ENCODE measurements at places on chromosomes 5 and 9. TPM values are rescaled to one million over a fixed set of nuclear protein-coding genes. Genes with fewer than 3 reads are reported as not detected.

The FAM169A gene
- total RNA-seq = 0.81 TPM

DNA sequence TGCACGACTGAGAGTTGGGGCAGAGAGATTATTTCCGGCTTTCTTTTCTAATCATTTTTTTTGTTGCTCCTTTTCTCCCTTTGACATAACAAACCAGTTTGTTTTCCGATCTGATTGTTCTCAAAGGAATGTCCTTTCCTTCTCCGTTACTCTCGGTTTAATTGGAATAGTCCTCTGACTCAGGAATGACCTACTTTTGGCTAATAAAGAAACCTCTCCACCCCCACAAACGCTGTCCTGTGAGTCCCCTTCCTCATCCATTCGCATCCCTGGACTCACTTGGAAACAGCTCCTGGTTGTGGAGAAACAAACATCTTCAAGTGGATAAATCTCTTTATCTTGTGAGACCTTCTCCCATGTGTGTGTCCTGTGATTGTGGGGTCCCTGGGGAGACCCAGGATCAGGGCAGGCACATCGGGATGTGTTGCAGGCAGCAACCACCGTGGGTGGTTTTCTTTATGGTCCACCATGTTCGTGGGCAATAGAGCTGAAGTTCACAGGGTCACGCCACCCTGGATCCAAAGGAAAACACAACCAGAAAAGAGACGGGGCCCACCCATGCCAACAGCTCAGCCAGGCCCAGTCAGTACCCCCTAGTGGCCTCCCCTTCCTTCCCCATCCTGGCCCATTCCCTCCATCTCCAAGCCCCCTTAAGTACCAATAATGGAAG is 45.2 kb upstream of the NEK6 start:
- no peak for DNase-seq

GRCh38 chr9:102101723-102102122 is 363.3 kb upstream of the GRIN3A start:
- no peak for DNase-seq

DNA sequence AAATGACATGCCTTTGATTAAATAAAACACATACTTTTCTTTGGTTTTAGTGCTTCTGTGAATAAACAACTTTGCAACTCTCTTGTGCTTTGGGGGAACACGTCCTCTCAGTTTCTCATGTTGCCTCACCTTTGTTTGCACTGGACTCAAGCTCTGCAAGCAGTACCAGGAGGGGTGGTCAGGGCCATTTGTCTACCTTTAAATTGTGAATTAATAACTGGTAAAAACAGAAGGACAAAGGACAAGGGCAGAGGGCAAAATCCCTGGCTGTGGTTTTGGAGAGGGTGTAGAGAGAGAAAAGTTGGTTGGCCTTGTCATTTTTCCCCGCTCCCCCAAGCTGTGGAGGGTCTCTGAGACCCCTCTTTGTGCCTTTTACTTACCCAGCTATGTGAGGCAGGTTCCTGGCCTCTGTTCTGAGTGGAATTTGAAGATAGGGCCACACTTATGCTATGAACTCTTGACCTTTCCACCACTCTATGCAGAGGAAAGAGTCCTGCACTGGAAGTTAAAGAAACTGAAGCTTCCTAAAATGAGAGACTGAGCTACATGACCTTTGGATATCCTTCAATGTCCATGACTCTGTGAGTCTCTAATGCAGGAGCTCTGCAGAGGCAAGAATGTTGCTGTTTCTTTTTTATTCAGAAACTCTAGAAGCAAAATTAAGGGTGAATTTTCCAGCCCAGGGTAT is 55.1 kb upstream of the MOCS2 start:
- DNase-seq = peak; percentile 47

DNA sequence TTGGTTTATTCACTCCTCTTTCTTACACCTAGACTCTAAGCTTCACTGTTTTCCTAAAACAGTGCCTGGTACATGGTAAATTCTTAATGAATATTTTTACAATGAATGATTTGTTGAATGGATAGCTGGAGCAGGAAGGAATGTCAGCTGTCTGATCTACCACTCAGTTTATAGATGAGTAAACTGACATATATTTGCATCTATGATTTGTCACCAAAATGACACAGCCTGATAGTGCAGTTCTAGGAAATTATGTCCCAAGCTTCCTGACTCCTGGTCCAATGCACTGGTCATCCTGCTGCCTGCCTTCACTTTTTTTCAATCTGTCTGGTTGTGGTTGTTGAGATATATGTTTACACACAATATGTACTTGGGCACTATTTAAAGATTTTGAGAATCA is 651.7 kb upstream of the WWC1 start:
- DNase-seq = no peak

The FOXD4L5 gene
- total RNA-seq = not detected

DNA sequence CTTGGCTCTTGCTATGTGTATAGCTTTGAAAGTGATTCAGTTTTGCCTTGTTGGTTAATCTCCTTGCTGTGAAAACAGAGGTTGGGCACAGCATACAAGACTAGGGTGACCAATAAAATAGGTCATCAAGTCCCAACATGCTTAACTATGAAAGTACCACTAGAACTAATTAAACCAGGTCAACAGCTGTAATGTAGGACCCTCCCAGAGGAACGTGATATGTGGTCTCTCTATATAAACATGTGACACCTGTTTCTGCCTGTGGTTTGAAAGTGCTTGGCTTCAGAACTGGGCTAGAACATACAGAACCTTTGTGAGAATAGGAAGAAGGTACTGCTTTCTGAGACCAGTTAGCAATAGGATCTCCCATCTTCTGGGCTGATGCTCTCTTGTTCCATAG is 297.1 kb downstream of the FBXL7 start:
- no peak for DNase-seq

- DNase-seq = no peak
These were observed 121.6 kb upstream of the LIFR start for GRCh38 chr5:38678076-38678475.

GRCh38 chr5:89584339-89584956 is 701.5 kb upstream of the MEF2C start:
- no peak for DNase-seq

DNA sequence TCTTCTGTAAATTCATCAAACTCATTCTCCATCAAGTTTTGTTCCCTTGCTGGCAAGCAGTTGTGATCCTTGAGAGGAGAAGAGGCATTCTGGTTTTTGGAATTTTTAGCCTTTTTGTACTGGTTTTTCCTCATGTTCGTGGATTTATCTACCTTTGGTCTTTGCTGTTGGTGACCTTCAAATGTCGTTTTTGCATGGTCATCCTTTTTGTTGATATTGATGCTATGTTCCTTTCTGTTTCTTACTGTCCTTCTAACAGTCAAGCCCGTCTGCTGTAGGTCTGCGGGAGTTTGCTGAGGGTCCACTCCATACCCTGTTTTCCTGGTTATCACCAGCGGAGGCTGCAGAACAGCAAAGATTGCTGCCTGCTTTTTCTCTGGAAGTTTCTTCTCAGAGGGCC is 140.9 kb downstream of the RPS23 start:
- no peak for DNase-seq

DNA sequence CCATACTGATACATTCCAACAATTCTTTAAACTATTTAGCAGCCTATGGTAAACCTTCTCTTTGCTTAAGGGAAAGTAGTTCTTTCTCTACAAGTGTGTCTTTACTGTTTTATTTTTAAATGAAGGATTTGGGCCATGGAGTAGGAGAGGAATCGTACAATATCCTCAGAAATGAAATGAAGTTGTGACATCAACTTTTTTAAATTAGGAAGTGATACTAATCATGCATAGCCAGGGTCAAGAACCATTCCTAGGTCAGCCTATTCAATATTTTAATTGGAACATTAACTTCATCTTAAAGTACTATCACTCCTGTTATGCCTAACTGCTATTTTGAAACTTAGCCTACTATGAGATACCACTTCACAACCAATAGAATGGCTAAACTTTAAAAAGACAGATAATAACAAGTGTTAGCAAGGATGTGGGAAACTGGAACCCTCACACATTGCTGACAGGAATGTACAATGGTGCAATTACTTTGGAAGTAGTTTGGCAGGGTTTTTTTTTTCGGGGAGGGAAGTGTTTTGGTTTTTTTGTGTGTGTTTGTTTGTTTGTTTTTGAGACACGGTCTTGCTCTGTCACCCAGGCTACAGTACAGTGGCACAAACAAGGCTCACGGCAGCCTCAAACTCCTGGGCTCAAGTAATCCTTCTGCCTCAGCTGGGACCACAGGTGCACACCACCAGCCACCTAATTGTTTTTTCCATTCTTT is 10.7 kb downstream of the AGTPBP1 start:
- no peak for DNase-seq

DNA sequence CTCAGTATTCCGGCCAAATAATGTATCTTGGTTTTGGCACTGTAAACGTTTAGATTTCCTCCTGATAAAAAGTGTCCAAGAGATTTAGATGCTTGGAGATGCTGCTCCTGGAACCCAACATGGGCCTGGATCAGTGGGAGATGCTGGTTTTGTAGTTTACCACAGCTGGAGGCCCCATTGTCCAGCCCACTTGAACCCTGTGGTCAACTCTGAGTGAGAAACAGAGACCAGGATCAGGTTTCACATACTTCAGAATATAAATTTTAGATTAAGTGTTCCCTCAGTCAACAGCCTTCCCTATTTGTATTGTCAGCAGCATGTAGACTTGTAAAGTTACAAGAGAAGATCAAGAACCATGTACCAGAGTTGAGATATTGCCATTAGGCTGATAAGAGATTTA is 144.7 kb upstream of the C9orf72 start:
- DNase-seq = no peak

The PPP3R2 gene
- total RNA-seq = not detected

DNA sequence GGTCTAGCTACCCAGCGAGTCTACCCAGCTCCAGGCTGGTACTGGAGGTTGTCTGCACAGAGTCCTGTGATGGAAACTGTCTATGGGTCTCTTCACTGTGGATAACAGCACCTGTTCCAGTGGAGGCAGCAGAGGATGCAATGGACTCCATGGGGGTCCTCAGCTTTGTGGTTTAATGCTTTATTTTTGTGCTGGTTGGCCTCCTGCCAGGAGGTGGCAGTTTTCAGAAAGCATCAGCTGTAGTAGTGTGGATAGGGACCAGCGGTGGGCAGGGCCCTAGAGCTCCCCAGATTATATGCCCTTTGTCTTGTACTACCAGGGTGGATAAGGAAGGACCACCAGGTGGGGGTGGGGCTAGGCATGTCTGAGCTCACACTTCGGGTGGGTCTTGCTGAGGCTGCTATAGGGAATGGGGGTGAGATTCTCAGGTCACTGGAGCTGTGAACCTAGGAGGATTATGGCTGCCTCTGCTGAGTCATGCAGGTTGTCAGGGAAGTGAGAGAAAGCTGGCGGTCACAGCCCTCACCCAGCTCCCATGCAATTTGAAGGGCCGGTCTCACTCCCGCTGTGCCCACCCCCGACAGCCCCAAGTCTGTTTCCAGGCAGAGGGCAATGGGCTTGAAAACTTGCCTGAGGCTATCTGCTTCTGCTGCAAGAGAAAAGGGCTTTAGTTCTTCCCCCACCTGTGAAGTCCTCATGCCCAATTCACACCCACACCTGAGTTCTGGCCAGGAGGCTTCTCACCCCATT is 397.1 kb downstream of the TLE1 start:
- no peak for DNase-seq

DNA sequence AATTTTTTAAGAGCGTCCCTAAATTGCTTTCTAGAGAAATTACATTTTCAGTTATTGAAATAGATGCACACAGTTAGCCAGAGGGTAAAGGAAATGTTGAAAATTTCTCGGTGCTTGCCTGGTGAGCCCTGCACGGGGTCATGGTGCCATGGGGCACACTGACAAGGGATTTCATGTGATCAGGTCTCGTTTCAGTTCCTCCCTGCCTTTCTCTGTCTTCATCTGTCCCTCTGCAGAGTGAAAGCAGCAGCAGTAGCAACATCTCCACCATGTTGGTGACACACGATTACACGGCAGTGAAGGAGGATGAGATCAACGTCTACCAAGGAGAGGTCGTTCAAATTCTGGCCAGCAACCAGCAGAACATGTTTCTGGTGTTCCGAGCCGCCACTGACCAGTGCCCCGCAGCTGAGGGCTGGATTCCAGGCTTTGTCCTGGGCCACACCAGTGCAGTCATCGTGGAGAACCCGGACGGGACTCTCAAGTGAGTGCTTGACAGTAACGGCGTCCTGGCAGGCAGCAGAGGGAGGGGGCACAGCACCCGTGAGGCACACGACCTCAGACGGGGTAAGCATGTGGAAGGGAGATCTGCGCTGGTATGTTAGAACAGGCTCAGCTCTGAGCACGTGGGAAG is 89.1 kb upstream of the OTULINL start:
- no peak for DNase-seq

The ARPC5L gene
- 53.6 TPM for total RNA-seq

The PGM5 gene
- 12.7 TPM for total RNA-seq

The ANKRD18B gene
- total RNA-seq = 0.58 TPM

DNA sequence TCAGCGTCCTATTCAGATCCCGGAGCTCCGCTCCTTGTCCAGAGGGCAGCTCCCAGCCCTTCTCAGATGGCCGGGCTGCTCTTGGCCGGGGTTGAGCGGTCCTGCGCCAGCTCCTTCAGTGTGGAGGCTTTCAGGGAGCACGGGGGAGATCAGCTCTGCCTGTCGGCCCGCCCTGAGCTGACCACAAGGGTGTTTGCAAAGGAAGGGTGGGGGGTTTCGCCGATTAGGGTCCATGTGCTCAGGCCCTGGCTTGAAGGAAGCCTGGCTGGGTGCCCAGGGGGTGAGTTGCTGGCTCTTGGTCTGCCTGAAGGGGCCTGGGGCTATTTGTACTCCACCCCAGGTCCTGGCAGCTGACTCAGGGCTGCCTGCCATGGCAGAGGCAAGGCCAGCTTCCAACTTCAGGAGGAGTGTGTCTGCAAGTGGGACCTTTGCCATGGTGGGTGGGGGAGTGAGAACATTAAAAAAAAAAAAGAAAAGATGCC is 250.1 kb upstream of the KLF4 start:
- peak; percentile 74 for DNase-seq

GRCh38 chr5:147750065-147750464 is 32.5 kb downstream of the JAKMIP2 start:
- no peak for DNase-seq

DNA sequence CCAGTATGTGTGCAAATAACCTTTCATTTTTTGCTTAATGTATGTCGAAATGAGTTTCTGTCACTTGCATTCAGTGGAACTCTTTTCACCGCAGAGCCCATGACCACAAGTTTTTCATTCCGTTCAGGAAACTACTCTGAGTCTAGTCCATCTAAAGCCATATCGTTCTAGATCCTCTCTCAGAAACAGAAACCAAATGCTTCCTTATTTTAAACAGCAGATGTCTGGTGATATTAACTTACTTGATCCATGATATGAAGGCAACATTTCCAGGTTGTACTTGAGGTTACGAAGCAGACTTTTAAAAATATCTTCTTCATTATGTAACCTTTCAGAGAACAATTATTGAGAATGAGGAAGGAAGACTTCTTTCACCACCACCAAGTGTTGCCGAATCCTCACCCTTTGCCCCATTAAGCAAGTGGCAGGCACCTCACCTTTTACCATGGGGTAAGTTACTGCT is 72.4 kb upstream of the GNAQ start:
- DNase-seq = no peak

DNA sequence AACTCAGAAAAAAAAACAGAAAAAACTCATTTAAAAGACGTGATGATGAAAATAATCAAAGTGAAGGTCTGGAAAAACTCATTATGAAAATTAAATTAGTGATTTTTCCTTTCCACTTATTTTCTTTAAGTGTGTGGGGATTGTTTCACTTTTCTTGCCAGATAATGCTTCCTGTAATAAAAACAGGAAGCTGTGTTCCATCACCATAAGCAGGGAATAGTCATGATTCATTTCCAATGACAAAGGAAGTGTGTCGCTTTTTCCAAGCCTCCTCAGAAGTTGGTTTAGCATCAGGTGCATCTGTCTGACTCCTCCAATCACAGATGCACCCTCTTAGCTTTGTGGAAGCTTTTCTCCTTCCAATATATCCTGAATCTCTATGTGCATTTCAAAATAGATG is 2068.7 kb downstream of the MAT2B start:
- DNase-seq = no peak

The CDC25C gene
- total RNA-seq = 2.0 TPM

All from left lung (tissue), 14 donors.